ENCODE measurements at places on chromosomes 12 and 14. TPM values are rescaled to one million over a fixed set of nuclear protein-coding genes. Genes with fewer than 3 reads are reported as not detected.

The SERPINA9 gene
- total RNA-seq: not detected

DNA sequence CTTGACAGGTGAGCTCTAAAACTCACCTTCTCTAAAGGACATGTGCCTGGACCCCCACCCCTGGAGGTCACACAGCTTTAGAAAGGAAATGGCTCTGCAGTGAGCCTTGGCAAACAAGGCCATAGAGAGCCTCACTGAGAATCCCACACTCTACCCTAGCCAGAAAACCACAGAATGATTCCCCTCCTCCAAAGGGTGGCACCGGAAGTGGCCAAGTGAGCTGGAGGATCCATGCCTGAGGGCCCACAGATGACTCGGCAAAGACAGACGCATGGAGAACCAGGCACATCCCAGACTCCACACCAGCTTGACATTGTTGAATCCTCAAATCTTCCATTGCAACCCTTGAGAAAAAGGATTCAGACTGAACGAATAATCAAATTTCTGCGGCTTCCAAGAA, 54.2 kb upstream of the PTHLH start:
- no peak for DNase-seq

DNA sequence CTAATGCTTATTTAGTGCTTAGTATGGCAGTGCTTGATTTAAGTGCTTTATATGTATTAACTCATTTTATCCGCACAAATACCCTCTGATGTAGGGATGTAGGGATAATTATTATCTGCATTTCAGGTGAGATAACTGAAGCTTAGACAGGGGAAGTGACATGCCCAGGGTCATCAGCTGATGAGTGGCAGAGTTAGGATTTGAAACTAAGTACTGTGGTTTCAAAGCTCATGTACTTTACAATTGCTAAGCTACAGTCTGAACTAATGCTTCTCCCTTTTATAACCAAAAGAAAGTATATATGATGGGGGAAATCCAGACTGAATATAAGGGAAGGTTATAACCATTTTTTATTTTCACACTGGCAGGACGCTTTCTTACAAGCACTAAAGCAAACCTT, 229.6 kb upstream of the NAV3 start:
- no peak for DNase-seq

DNA sequence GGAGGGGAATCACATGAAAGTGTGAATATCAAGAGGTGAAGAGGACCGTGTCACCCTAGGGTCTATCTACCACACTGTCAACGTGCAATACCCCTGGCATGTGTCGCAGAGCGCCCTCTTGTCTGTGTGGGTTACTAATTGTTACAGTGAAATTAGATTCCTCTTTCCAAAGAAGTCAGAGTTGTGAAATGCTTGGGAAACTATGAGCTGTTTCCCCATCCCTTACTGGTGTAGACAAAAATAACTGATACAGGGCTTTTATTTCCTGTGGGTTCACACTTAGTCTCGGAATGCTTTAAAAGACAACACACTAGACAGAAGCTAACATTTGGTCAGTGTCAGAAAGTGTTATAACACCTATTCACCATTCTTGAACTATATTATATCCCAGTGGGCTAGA, 597.3 kb downstream of the NRXN3 start:
- DNase-seq: no peak

DNA sequence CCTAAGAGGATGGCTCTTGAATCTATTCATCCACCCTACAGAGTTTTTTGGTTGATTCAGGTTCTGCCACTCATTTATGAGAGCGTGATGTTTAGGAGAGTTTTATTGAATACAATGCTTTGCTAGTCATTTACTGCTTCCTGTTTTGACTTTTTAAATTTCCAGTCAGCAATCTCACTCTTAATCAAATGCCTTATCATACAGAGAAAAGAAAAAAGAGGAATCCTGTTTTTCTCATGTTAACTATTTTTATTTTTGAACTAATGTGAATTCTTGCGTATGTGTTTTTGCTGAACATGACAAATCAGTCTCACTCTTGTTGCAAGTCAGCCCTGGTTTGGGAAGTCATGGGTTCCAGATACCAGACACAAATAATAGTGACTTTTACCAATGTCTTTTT, 22.1 kb upstream of the LGMN start:
- DNase-seq: no peak

GRCh38 chr12:83365317-83365716, 678.6 kb downstream of the TMTC2 start:
- DNase-seq: no peak

GRCh38 chr12:56591961-56592360, 38.2 kb downstream of the BAZ2A start:
- DNase-seq: no peak

- no peak for DNase-seq
These were observed 209.4 kb upstream of the BCL2L14 start for GRCh38 chr12:11861155-11861863.

The ACVRL1 gene
- total RNA-seq: not detected

GRCh38 chr12:66708704-66709456, 30.0 kb upstream of the GRIP1 start:
- no peak for DNase-seq

The KSR2 gene
- total RNA-seq: not detected

- no peak for DNase-seq
These were observed 1139.9 kb upstream of the FLRT2 start for GRCh38 chr14:84390010-84390409.

The PCNX1 gene
- 60.4 TPM for total RNA-seq

DNA sequence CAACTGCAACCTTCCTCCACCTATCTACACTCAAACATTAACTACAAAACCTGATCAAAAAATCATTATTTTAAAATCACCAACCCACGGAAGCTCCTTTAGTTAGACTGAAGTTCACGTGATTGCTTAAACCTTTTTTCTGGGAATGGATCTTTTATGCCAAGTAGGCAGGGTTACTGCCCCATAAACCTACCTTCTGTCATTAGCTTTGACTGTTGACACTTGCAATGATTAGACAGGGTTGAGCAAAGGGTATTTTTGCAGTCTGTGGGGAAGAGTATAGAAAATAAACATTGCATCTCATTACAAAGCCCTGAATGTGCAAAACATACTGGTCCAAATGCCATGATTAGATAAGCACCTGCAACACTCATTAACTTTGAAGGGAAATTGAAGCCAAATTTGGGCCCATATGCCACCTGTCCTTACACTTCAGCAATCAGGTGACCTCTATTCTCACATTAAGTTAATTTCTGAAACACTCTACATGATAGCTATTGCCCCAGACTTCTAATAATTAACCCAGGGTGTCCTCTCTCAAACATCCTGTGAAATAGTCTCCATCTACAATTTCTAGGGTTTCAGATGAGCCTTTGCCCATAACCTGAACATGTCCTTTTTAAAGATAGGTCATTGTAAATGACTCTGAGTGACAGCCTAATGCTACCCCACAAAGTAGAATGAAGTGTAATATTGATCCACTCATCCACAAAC, 156.0 kb upstream of the PLEKHG7 start:
- DNase-seq: no peak

- no peak for DNase-seq
These were observed 127.1 kb downstream of the TMEM30B start for GRCh38 chr14:61153914-61154545.

DNA sequence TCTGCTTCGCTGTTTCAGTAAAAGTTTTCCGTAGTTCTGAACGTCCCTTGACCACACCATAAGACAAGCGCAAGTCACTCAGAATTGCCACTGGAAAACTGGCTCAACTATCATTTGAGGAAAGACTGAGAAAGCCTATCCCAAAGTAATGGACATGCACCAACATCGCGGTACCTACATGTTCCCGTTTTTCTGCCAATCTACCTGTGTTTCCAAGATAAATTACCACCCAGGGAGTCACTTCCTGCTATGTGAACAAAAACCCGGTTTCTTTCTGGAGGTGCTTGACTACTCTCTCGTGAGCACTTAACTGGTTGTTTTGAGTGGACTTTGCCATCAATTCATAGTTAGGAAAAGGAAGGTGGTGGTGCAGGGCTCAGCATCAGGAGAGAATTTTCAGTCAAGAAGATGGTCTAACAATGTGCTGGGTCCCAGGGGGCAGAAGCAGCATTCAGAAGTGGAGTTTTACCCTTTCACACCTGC, 1.4 kb downstream of the EGLN3 start:
- DNase-seq: no peak

GRCh38 chr14:102620413-102620812, 28.0 kb downstream of the RCOR1 start:
- DNase-seq: no peak

- DNase-seq: no peak
These were observed 167.8 kb upstream of the HIF1A start for GRCh38 chr14:61527325-61528100.

GRCh38 chr14:104734991-104735779, 11.2 kb downstream of the ADSS1 start:
- no peak for DNase-seq

DNA sequence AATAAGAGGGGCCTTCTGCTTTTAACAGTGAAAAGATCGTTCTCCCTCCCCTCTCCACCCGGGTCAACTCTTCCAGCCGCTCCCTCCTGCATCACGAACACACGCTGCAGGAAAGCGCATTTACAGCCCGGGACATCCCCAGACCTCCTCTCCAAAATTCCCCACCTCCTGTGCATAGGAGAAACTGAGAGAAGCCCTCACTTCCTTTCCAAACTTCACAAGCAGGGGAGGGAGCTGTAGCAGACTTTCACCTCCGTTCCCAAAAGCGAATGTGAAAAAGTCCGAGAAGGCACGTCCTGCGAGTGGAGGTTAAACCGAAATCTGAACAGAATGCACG, 513 bp downstream of the BCAT1 start:
- DNase-seq: peak; percentile 27

Measured in activated CD4-positive, alpha-beta memory T cell treated with anti-CD3 and anti-CD28 coated beads, Interleukin-2, amount 10 ng/mL, durations not matched to agents 7 days and 5 days (primary cell).